ENCODE measurements at places on chromosomes 3 and 15. TPM values are rescaled to one million over a fixed set of nuclear protein-coding genes. Genes with fewer than 3 reads are reported as not detected.

MCF2L2 gene
- total RNA-seq: 14.6 TPM

MRPL3 gene
- total RNA-seq: 86.2 TPM

FAM219B gene
- total RNA-seq: 40.6 TPM

- H3K4me3 ChIP-seq: no peak overlapping the region
- H3K27me3 ChIP-seq: no peaks in the 10 kb centered on the region
- H3K27ac ChIP-seq: no peak overlapping the region
- no peaks in the 10 kb centered on the region for H3K4me1 ChIP-seq
Observed at GRCh38 chr3:157318639-157319288, 117.9 kb upstream of the PTX3 start.

- H3K27me3 ChIP-seq: no peaks in the 10 kb centered on the region
- H3K4me3 ChIP-seq: no peak overlapping the region
- no peaks in the 10 kb centered on the region for H3K36me3 ChIP-seq
Observed at GRCh38 chr3:195803289-195803908, 8.3 kb downstream of the MUC4 start.

DNA sequence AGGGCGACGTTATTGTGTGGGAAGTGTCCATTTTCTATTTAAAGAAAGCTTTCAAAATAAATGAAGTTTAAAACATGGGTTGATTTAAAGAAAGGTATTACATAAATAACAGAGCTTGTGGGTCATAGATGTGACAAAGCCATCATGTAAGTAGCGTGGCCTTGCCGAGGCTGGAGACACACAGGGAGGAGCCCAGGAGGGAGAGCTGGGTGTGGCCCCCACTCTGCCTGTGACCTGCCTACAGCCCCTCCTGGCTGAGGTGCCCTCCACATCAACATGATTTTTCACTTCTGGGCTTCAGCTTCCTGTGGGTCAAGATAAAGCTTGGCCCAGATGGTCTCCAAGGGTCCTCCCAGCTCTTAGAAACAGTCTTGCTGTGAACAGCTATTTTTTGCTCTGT lies 12.5 kb upstream of the MGLL start:
- no peaks in the 10 kb centered on the region for H3K4me1 ChIP-seq
- H3K36me3 ChIP-seq: no peaks in the 10 kb centered on the region
- DNase-seq: no peak
- H3K27me3 ChIP-seq: no peaks in the 10 kb centered on the region
- no peak overlapping the region for H3K4me3 ChIP-seq

DNA sequence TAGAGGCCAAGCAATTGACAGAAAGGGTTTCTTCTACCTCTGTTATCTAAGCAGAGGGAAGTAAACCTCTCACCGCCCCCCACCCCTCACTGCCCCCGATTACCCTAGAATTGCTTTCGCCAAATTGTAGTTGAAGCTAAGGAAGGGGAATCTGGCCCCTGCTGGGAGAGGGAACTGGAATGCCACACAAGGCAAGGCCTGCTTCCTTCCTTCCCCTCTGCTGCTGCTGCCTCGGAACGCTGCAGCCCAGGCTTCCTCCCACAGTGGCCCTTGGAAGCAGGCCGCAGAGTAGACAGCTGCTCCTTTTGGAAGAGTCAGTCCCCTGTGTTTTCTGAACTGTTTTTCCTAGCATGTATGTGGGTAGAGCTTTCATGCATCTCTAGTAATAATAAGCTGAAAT lies 21.6 kb downstream of the RLBP1 start:
- no peak for DNase-seq
- no peaks in the 10 kb centered on the region for H3K27me3 ChIP-seq
- no peaks in the 10 kb centered on the region for H3K4me1 ChIP-seq
- H3K36me3 ChIP-seq: peaks cover 3% of the 10 kb centered on the region
- H3K27ac ChIP-seq: no peak overlapping the region

DNA sequence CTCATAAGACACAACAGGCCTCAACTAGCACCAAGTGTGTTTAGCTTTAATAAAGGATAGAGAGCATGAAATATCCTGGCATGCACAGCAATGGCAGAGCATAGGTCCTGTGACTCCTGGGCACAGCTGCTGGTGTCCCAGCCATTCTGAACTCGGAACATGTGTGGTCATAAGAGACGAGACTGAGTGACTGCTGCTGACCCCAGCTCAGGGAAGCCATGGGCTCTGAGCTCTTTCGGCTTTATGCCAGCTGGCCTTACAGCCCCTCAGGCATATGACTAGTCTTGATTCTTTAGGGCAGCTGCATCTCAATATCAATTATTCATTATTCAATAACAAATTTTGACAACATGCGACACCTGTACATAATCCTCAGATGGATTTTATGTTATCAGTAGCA lies 62.4 kb upstream of the TOPAZ1 start:
- H3K4me1 ChIP-seq: no peaks in the 10 kb centered on the region
- no peak overlapping the region for H3K4me3 ChIP-seq
- no peaks in the 10 kb centered on the region for H3K27me3 ChIP-seq
- no peaks in the 10 kb centered on the region for H3K36me3 ChIP-seq
- no peak overlapping the region for H3K27ac ChIP-seq

GRCh38 chr15:38164507-38164906 lies 88.1 kb upstream of the SPRED1 start:
- no peaks in the 10 kb centered on the region for H3K27me3 ChIP-seq
- no peaks in the 10 kb centered on the region for H3K4me1 ChIP-seq
- no peaks in the 10 kb centered on the region for H3K36me3 ChIP-seq
- H3K4me3 ChIP-seq: no peak overlapping the region

GRCh38 chr3:81997390-81997789 lies 235.9 kb upstream of the GBE1 start:
- H3K4me3 ChIP-seq: no peak overlapping the region
- no peaks in the 10 kb centered on the region for H3K27me3 ChIP-seq
- no peak overlapping the region for H3K27ac ChIP-seq

- no peaks in the 10 kb centered on the region for H3K4me1 ChIP-seq
- no peak overlapping the region for H3K27ac ChIP-seq
Observed at GRCh38 chr15:37709669-37710068, 224.8 kb upstream of the TMCO5A start.
